ENCODE measurements at places on chromosomes 6 and 20. TPM values are rescaled to one million over a fixed set of nuclear protein-coding genes. Genes with fewer than 3 reads are reported as not detected.

MMP24 gene
- polyA plus RNA-seq: 0.73 TPM

DNA sequence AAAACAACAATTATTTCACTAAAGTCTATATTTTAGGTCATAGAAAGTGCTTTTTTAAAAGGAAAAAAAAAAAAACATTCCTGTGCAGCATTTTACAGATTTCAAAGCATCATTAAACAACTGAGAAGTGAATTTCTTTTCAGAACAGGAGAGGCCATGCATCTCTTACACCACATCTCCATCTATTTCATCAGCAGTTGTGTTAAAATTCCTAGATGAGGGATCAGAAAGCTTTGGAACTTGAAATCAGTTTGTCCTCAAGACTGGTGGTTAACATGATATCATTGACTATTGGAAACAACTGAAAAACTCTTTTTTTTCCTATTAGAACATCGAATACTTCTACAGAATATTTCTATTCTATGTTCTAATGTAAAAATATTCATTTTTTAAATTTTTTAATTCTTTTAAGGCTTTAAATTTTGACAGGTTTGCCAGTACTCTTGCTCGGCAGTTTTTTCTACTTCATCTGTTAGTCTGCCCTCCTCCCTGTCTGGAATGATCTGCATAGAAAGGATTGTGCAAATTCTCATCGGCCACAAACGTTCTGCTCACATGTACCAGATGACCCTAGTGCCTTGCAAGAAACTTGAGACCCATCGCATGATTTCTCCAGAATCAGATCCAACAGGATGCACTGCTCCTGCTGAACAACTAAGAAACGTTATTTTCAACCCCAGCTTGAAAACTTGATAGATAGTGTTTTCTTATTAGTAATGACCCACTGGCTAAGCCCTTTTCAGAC lies 411.0 kb upstream of the AGPAT4 start:
- no peak for DNase-seq

FAM110A gene
- 2.4 TPM for polyA plus RNA-seq

OPRL1 gene
- polyA plus RNA-seq: 0.04 TPM

LZTS3 gene
- polyA plus RNA-seq: 3.7 TPM

Measured in liver (tissue), 10 donors.